ENCODE measurements at places on chromosomes 13 and 19.

GRCh38 chr13:21717817-21718216 lies 46.9 kb downstream of the FGF9 start:
- DNase-seq: no peak

DNA sequence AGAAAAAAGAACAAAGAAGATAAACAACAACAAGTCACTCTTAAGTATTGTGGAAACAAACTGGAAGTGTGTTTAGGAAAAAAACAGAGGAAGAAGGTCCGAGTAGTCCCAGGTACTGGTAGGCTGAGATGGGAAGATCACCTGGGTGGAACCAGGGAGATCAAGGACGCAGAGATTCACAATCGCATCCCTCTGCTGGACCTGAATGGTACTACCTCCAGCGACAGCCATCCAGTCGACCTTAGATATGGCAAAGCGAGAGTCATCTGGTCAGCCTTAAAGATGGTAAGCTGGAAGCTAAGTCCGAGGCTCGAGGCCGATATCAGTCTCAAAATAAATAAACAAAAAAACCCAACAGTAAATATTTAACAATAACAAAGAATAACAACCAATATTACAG lies 44.9 kb upstream of the ZNF91 start:
- no peak for DNase-seq

DNA sequence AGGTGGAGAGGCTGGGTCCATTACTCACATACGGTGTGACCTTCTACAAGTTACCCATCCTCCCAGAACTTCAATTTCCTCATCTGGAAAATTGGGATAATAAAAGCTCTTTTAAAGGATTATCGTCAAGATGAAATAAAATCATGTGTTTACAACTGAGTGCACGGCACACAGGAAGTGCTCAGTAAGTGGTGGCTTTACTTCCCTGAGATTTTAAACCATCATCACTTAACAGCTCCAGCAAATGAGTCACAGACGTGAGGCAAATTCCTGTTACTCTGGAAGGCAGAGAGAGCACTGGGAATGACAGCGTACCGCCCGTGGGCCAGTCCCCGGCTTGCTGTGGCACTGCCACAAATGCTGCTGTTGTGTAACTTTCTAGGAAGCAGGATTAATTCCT lies 64.1 kb downstream of the MRPL57 start:
- no peak for DNase-seq

DNA sequence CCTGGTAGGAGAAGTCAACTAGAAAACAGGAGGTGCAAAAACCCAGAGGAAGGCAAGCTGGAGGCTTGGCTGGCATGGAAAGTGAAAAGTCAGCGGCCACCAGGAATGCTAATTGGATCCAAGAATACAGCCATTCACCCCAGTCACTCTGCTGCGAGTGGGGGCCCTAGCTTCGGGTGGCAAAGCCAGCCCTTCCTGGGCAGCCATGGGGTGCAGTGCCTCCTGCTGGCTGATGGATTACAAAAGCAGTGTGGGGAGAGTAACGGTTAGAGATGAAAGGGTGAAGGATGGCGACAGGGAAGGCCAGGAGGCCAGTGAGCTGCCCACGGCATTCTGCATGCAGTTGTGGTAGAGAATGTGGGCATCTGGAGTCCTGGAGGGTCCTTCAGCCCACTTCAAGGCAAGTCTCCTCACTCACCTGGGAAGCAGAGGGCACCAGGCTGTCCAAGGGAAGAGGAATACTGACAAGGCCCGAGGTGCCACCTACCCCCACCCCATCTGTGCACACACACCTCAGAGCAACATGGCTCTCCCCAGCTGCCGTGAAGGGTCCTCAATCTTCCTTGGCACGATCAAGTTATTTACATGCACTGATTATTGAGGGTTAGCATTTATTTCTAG lies 20.3 kb upstream of the EPHX3 start:
- no peak for DNase-seq

DNA sequence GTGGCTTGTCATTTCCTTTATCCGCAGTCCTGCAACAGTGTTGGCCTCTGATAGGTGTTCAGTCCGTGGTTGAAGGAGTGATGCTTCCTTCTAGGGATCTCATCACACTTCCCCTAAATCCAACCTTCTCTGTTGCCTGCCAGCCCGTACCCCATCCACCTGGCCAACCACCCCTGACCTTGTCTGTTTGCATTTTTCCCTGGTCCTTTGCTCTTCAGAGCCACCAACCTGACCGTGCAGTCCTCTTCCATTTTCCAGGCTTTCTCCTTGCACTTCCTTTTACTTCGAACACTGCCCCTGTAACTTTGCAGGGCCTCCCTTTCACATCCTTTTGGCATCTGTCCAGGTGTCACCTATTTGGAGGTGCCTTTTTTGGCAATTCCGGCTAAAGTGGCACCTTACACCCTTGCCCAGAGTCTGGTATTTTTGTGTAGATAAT lies 696 bp downstream of the ZNF460 start:
- no peak for DNase-seq

DNA sequence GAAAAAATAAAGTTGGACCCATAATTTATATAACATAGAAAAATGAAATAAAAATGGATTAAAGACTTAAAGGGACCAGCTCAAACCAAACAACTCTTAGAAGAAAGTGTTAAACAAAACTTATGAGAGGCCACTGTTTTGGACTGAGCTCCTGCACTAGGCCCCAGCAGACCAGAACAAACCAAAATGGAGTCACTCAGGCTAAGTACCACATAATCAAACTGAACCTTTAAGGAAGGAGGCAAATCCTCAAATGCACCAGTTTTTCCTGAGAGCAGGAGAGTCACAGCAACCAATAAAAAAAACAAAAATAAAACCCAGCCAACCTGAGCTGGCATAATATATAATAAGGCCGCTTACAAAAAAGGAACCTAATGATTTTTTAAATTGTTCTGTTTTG lies 10.3 kb upstream of the OR10H1 start:
- DNase-seq: no peak

DNA sequence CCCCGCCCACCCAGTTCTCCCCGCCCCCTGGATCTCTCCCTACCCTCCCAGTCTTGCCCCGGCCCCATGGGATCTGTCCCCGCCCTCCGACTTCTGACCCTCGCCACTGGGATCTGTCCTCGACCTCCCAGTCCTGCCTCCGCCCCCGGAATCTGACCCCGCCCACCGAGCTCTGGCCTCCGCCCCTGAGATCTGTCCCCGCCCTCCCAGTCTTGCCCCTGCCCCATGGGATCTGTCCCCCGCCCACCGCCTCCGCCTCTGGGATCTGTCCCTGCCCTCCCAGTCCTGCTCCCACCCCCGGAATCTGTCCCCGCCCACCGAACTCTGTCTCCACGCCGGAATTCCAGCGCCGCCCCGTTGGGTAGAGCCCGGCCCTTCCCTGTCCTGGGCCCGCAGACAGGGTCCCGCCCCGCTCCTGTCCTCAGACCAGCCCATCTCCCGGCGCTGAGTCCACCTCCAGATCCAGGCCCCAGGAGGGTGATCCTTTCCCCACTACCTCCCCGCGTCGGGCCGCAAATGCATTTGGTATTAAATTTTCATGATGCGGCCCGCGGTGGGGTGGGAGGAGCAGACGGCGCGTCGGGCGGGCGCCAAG lies 1.5 kb upstream of the SLC17A7 start:
- peak; percentile 47 for DNase-seq

DNA sequence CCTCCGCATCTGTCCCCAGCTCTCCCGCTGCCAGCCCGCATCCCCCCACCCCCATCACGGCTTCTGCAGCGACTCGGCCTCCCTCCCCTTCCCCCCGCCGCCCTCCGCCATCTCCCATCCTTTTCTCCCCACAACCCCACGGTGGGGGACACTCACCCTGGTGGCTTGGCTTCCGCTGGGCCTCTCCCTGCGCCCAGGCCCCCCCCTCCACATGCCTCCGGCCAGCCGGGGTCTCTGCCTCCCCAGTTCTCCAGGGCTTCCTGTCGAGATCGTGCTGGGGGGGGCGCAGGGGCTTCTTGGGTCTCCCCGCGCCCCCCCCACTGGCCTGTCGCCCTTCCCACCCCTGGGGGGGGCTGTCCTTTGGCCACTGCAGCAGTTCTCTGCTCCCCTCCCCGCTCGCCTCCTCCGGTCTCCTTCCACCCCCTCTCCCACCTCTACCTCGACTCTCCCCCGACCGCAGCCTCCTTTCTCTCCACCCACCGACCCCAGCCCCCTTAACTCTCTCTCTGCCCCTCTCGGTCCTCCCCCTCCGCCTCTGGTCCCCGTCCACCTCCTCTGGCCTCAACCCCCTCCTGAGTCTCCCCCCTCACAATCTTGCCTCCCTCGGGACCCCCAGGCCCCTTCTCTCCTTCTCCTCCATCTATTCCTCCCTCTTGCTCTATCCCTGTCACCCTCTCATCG lies 17.1 kb downstream of the LRRC4B start:
- no peak for DNase-seq

- DNase-seq: no peak
Measured at GRCh38 chr13:47588676-47589075, 412.4 kb downstream of the SUCLA2 start.

DNA sequence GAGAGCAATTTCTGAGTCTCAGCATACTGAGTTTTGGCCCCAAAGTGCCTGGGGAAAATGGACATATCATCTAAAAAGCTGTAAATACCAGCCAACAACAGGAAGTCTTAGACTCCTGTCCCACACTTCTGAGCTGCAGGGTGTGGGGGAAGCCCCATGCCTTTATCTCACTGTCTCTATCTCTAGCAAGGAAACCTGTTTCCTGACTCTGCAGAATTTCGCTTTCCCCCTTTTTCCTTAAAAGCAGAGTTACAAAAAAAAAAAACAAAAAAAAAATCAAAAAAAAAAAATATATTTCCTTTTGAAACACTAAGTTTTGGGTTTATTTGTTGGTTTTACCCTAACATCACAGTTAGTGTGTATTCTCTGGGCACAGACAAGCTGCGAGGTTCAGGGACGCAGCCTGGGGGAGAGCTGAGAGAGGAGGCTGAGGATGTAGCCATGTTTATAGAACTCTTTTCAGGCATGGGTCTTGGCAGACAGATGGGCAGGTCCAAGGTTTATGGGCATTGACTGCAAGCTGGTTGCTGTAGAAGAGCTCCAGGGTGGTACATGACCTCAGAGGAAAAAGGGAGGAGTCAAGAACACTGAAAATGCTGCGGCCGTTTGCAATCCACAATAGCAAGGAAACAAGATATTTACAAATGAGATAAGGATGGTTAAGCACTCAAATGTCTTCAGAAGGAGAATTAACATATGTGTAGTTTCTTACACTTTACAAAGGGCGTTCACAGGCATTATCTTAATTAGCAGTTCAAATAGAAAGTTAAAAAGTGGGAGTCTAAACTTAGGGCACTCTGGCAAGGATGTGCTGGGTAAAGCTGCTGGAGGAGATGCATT lies 4.9 kb downstream of the MBNL2 start:
- DNase-seq: no peak

DNA sequence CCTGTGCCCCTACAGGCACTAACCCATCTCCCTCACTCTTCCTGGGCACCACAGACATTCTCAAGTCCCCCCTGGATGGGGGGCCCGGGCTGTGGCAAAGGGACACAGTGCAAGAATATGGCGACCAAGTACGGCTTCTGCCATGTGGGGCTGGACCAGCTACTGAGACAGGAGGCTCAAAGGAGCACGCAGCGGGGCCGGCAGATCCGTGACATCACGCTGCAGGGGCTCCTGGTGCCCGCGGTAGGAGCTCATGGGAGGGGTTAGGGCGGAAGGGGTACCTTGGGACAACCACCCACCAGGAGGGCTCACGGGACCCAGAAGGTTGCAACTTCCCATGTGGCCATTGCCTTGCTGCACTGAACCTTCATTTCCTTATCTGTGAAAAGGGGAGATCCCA lies 3.3 kb upstream of the GTF2F1 start:
- DNase-seq: no peak

DNA sequence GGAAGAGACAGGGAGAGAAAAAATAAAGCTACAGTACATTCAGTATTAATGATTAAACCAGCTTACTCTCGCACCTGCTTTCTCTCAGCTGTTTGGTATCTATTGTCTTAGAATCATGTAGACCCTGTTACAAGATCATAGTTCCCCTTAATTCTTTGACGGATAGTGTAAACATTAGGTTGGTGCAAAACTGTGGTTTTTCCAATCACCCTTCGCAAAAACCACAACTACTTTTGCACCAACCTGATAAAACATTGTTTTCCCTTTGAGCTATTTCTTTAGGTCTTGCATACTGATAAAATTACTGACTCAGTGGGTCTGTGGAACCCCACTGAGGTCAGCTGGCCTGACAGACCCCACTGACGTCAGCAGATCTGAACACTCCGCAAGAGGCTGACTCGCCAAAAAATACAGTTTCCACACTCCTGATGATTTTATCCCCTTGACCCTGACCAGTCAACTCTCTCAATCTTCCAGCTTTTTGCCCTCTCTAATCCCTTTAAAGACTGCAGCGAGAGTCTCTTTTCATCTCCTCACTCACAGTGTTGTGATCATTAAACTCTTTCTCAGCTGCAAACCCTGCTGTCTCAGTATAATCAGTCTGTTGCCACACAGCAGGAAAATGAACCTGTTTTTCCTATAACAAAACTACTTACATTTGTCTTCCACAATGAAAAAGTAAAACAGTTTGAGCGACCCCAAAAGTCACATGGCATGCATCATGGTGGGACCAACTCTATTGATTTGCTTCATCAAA lies 123.9 kb downstream of the SLITRK6 start:
- DNase-seq: no peak

- no peak for DNase-seq
Measured at GRCh38 chr19:16497042-16497441, 848 bp downstream of the C19orf44 start.

- peak; percentile 18 for DNase-seq
Measured at GRCh38 chr19:5001615-5002014, 32.7 kb downstream of the KDM4B start.

DNA sequence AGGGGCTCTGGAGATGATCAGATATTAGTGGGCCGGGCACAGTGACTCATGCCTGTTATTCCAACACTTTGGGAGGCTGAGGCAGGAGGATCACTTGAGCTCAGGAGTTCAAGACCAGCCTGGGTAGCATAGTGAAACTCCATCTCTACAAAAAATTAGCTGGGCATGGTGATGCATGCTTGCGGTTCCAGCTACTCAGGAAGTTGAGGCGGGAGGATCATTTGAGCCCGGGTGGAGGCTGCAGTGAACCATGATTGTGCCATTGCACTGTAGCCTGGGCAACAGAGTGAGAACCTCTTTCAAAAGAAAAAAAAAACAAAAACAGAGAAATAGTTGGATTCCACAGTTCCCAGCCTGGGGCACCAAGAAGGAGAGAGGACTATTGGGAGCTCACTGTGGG lies 17.9 kb upstream of the SHFL start:
- DNase-seq: no peak

DNA sequence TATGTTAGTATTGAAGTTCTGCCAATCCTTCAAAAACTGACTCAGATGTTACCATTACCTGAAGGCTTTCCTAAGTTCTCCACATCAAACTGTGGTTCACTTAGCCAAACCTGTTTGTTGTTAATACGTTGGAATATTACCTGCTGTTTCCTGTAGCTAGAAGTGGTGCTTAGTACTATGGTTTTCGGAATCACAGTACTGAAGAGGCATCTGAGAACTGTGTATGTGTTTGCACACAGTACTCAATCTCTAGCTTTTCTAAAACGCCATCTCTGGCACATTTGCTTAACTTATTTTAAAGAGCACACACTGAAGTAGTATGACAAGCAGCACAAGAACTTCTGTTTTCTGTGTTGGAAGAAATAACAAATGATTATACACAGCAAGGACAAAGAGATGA lies 248.2 kb downstream of the SHISA2 start:
- DNase-seq: no peak

- no peak for DNase-seq
Measured at GRCh38 chr13:111217641-111218040, 102.5 kb downstream of the ARHGEF7 start.
